ENCODE measurements at places on chromosomes 6 and 20.

DNA sequence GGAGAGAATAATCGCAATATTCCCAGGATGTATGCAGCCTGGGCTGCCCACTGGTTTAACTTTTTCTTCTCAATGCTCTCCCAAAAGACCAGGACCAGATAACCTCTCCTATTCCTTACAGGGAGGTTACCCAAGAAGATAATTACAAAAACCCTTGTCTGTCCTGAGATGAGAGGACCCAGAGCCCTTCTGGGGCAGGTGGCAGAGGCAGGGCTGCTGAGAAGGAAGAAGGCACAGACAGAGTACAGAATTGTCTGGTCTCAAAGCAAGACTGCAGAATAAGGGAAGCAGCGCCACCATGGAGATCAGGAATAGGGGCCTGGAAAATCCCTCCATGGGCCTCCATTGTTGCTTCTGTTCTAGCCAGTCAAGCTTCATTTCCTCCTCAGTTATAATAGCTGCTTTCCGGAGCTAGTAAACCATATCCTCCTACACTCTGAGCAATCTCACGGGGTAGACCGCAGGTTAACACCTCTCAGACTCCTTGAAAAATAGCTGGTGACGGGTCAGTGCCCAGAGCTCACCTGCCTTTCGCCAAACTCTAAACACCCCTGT lies 463 bp upstream of the HLA-DMB start:
- DNase-seq: no peak

GRCh38 chr20:36340593-36340990 lies 34.5 kb downstream of the DLGAP4 start:
- no peak for DNase-seq

- no peak for DNase-seq
These were observed 535 bp upstream of the DNAAF9 start for GRCh38 chr20:3407771-3408637.

DNA sequence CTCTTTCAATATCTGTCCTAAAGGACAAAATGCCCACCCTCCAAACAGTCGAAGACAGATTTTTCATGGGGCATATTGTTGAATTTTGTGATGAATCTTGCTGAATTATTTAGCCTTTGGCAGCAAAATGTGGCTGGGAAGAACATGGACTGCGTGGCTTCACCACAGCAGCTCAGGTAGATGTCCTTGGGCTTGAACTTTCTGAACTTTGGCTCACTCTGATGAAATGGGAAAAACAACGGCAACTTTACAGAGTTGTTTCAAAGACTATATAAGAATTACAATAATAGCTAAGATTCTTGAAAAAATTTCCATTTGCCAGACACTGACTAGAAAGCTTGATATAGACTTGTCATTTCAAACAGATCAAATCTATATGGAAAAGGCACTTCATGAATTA lies 52.8 kb upstream of the IL20RA start:
- DNase-seq: no peak

- no peak for DNase-seq
These were observed 1108.1 kb downstream of the GRIK2 start for GRCh38 chr6:102501615-102502014.

- DNase-seq: no peak
These were observed 6.2 kb downstream of the TMEM242 start for GRCh38 chr6:157316871-157317814.

GRCh38 chr6:136790411-136791295 lies 1.6 kb downstream of the MAP3K5 start:
- no peak for DNase-seq

- no peak for DNase-seq
These were observed 969.2 kb upstream of the SLC35B3 start for GRCh38 chr6:9404351-9405146.

DNA sequence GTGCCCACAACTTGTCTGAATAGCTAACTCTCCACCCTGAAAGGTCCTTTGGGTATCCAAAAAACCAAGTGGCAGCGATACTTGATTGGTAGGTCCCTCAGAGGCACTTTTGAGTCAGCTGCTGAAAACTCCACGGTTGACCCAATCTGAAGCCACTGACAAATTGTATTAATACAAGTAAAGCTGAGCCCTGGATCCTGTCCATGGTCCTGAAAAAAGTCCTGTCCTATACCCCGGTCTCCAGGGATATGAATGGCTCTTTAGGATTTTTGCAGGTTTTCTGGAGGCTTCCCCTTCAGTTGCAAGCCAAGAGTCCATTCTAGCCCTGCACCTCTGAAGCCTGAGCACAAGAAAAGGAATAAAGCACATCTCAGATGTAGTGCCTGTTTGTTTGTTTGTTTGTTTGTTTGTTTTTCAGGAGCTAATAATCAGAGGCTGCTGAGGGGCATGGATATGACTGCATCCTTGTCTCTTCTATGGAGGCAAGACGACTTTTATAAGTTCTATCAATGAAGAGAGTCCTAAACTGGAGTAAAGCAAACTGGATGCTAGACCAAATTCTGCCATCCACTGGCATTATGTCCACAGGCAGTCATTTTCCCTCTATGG lies 1.7 kb upstream of the SLC12A5 start:
- DNase-seq: no peak

- DNase-seq: no peak
These were observed 5.3 kb upstream of the SULF2 start for GRCh38 chr20:47790580-47790965.

DNA sequence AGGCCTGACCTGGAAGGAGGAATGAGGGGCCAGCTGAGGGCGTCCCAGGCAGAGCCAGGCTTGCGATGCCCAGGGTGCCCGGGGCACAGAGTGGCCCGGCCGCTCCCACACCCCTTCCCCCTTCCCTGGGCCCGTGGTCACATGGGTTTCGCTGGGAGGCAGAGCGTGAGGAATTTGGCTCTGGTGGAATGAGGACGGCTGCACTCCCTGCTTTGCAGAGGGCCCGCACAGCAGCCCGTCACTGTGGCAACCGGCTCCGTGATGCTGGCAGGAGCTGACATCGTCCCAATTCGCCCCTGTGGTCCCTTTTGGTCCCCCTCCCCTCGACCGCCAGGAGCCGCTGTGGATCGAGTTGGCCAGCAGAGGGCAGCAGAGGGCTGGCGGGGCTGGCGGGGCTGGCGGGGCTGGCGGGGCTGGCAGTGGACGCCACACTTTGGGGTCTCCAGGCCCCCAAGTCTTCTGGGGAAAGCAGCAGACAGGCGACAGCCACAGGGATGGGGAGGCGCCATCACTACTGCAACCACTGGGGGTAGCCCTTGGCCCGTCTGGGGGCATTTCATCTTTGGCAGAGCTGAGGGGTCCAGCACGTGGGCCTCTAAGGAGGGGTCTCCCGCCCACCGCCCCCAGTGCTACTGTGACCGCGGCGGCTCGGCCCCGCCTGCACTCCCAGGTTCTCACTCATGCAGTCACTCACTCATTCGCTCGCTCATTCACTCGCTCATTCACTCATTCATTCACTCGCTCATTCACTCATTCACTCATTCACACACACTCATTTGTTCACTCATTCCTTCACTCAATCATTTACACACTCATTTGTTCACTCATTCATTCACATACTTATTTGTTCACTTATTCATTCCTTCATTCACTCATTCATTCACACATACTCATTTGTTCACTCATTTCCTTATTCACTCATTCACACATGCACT lies 49.7 kb upstream of the BHLHE23 start:
- DNase-seq: no peak

DNA sequence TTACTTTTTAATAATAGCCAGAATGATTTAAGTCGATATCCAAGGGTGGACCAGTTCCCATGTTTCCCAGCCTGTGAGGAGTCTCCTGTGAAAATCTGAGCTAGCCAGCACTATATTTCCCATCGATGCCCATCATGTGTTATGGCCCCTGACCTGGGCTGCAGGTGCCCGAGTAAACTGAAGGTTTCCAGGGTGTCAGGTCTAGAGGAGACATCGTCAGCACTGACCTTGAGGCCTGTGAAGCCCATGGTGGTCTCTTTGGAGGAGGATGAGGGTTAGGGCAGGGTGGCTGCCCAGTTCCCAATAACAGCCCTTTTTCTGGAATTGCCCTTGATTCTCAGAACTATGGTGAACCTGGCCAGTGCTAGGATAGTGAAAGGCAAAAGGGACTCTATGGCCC lies 63.0 kb upstream of the TOP1 start:
- no peak for DNase-seq
